ENCODE measurements at places on chromosomes 11 and 22.

- DNase-seq = no peak
Observed at GRCh38 chr11:31657091-31657490, 147.5 kb downstream of the ELP4 start.

DNA sequence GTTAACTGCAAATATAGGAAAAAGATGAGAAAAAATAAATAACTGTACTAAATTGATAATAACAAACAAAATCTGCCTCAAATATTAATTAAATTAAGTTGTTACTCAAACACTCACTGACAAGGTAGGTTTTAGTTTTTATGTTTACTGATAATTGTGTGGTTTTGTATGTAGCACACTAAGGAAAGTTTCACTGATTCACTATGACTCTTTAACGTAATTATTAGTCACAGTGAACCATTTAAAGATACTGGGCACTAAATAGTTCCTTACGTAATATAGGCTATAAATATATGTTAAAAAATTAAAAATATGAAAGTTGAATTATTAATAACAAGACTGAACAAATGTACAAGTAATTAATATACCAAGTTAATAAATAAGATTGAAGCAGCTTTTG is 2330.0 kb upstream of the RAG2 start:
- no peak for DNase-seq

- no peak for DNase-seq
Observed at GRCh38 chr11:27097551-27097950, 56.9 kb downstream of the BBOX1 start.

GRCh38 chr11:35618497-35619115 is 346 bp downstream of the FJX1 start:
- no peak for DNase-seq

DNA sequence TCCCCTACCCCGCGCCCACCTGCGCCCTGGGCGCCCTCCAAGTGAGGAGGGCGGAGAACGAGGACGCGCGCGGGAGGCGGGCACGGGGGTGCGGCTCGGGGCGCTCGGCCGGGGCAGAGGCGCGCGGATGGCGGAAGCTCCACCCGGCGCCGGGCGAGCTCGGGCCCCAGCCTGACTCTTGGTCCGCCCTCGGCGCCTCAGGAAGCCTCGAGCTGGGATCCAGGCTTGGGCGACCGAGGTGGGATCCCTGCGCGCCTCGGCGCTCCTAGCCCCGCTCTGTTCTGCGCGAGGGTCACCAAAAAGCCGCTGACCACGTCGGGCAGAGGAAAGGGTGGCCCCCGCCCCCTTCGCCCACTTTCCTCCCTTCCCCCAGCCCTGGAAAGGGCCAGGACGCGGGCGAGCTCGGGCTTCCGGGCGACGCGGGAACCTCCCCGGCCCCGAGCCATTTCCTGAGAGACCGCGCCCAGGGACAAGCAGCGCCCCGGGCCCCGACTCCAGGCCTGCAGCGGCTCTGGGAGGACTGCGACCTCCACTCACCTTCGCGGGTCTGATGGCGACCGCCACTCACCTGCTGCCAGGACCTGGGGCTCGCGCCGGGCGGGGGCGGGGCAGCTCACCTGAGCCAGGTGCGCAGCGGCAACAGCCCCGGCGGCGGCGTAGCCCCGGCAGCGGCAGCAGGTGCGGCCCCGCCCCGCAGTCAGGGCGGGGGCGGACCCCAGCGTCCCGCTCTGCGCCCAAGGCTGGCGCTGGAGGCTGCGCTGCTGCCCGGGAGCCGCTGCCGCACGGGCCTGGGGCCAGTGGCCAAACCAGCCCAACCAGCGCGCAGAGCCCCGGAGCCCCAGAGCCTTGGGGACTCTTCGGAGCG is 2.2 kb upstream of the SIGIRR start:
- no peak for DNase-seq

DNA sequence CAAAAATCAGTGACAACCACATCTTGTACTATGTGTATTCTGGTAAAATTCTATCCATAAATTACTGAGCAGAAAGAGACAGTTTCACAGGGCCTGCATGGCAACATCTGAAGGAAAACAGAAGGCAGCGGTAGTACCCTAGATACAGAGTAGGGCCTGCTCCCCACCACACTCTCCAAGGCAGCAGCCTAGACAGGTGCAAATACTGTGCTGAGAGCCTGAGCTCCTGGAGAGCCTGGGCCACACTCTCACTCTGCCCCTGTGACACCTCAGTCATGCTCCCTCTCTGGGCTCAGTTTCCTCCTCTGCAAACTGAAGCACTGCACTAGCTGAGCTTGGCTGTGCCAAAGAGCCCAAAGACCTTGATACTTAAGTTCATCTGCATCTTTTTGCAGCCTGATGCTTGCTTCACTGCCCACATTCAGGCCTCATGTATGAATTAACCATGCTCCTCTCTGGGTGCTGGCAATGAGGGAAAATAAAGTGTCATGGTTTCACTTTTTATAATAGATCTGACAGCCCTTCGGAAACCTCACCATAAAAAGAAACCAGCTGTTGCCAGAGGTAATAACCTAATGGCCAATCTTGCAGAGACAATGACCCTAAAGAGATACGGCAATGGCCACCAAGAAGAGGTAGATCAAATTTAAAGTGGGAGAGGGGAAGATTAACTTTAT is 104.7 kb downstream of the PLEKHA7 start:
- DNase-seq = no peak

- DNase-seq = no peak
Observed at GRCh38 chr11:68665436-68665835, 18.9 kb upstream of the GAL start.

DNA sequence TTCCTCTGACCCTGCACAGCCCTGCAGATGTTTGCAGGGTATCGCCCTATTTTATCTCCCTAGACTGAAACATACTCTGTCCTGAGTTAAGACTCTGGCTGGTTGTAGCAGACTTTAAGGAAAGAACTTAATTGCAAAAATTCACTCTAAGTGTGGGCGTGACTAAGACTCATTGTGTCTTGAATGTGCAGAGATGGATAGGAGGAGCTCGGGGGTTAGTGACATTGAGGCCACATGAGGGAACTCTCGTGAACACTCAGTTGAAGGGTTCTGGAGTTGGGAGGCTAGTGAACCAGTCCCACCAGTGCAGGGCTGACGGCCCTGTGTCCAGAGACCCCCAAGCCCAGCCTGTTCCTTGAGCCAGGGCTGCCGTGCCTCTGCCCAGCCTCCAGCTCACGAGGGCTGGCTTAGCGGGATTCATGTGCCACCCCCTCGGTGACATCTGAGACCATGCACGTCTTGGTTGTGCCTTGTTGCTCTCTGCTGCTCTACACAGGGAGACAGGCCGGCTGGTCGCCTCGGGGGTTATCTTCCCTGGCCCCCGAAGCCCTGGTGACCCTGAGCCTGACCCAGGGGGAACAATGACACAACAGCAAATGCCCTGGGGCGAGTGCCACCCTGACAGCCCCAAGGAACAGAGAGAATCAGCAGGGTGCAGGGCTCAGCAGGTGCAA is 11.4 kb upstream of the TBX1 start:
- no peak for DNase-seq

- no peak for DNase-seq
Observed at GRCh38 chr11:2360081-2360642, 16.9 kb upstream of the CD81 start.

DNA sequence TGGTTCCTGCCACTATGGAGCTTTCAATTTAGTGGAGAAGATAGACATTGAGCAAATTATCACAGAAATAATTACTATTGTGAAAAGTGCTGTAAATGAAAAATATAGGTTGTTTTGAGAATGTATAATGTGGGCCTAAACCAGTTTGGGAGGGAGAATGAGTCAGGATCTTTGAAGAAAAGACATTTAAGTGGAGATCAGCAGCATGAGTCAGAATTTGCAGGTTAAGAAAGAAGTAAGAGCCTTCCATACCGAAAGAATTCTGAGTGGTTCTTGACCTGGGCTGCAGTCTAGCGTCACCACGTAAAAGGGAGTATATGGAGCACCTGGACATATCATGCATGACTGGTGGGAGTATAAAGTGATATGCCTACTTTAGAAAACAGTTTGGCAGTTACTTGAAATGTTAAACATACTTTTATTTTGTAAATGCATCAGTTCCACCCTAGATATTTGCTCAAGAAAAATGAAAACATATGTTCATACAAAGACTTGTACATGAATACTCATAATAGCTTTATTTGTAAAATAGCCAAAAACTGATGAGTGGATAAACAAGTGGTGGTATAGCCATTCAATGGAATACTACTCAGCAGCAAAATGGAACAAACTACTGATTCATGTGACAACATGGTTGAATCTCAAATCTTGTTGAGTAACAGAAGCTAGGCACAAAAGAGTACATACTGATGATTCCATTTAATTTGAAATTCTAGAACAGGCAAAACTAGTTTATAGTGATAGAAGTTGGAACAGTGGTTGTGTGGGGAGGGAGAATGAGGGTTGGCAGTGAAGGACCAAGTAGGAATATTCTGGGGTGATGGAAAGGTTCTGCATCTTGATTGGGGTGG is 99.2 kb downstream of the STIM1 start:
- no peak for DNase-seq

- no peak for DNase-seq
Observed at GRCh38 chr11:44516688-44517507, 48.6 kb upstream of the CD82 start.

GRCh38 chr11:67545280-67545679 is 22.0 kb upstream of the CABP2 start:
- DNase-seq = no peak

- no peak for DNase-seq
Observed at GRCh38 chr11:128462922-128463321, 124.4 kb downstream of the ETS1 start.

- DNase-seq = no peak
Observed at GRCh38 chr11:27075192-27075591, 34.6 kb downstream of the BBOX1 start.

DNA sequence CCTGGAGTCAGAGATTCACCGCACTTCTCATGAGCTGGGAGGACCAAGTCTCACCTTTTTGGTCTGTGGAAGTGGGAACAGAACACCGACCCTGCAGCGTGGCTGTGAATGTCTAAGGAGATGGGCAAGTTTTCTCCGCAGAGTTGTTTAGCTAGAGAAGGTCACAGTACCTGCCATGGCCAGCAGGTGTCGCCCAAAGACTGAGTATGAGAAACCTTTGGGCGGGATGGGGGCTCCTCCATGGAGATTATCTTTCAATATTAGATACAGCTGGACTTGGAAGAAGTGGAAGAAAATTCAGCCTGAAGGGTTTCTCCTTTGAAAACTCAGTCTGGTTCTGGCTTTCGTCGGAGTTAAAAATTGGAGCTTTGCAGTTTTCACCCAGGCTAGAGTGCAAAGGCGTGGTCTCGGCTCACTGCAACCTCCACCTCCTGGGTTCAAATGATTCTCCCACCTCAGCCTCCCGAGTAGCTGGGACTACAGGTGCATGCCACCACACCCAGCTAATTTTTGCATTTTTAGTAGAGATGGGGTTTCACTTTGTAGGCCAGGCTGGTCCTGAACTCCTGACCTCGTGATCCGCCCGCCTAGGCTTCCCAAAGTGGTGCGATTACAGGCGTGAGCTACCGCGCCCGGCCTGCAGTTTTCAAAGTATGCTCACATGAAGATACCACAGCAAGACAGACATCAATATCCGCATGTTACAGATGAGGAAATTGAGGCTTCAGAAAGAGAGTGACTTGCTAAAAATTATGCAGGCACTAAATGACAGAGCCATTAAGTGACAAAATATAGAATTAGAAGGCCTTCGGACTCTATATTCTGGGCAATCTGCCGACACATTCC is 10.7 kb upstream of the DSCAML1 start:
- DNase-seq = peak; percentile 78

DNA sequence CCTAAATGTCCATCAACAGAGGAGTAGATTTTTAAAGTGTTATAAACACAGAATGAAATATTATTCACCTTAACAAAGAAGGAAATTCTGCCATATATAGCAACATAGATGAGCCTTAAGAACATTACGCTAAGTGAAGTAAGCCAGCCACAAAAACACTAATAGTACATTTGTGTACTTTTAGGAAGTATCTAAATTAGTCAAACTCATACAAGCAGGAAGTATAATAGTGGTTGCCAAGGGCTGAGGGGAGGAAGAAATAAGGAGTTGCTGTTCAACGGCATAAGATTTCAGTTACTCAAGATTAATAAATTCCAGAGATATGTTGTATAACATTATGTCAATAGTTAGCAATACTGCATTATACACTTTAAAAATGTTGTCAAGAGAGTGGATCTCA is 181.7 kb upstream of the ZC3H12C start:
- no peak for DNase-seq

DNA sequence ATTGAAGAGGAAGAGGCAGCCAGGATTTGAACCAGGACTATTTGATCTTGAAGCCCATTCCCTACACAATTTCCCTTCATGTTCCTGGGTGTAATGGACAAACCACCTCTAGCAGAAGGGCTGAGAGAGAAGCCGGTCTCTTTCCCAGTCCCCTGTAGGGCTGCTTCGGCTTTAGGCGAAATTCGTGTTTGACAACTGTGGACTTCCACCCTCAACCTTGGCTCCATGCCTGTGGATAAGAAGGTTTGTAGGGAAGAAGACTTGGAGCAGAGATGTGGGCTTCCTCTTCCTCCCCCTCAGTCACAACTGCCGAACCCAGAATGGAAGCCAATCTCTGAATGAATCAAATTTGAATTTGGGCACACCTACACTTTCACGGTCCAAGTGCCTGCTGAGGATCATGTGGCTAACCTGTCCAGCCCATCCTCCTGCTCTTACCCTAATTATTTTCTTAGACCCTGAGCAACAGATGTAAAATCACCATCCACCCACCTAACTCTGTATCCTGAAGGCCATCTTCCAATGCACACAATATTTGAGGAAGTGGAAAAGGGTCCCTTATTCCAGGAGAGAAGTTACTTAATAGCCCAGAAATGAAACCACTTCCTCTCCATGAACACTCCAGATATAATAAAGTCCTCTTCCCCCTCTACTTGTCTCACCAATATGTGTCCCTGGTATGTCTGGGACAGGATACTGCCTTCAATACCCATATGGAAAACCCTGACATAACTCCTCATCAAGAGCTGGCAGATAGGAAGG is 10.1 kb upstream of the SCN2B start:
- DNase-seq = no peak

DNA sequence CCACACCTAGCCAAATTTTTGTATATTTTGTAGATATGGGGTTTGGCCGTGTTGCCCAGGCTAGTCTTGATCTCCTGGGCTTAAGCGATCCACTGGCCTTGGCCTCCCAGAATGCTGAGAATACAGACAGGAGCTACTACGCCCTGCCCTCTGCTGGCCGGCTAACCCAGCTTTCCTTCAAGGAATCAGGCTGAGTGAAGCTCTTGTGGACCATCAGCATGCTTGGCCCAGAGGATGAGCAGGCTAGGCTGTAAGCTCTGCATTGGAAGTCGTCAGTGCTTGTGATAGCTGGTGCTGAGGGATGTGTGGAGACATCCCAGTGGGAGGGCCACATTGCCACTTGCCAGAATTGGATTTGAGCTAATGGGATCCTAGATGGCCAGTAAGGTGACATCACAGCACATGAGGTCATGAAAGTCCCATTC is 60.6 kb downstream of the MED15 start:
- no peak for DNase-seq

All from stimulated activated CD8-positive, alpha-beta memory T cell treated with anti-CD3 and anti-CD28 coated beads, Interleukin-7, amount 100 ng/mL, for 1 hour (primary cell).